Activated CD4-positive, alpha-beta T cell treated with anti-CD3 and anti-CD28 coated beads for 4 hours (primary cell): ENCODE measurements at places on chromosomes 2 and 18.

GRCh38 chr2:86072271-86072858, 33.3 kb downstream of the POLR1A start:
- DNase-seq = no peak

- no peak for DNase-seq
These were observed 209.5 kb downstream of the UBE2E3 start for GRCh38 chr2:181189951-181190350.

DNA sequence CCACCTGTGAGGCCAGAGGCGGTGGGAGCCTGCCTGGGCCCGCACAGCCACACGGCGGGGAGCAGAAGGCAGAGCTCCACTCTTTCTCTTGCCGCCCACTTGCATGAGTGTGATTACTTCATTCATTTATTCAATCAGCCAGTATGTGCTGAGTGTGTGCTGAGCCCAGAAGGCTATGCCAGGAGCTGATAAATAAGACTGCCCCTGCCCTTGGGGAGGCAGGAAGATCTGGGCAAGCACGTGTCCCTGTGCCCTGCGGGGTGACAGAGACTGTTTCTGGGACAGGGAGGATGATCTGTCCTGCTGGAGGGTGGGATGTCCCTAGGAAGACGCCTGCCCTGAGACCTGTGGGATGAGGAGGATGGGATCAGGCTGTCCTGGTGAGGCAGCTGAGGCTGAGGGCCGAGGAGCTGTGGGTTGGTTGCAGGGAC, 250.8 kb downstream of the DYSF start:
- no peak for DNase-seq

- DNase-seq = no peak
These were observed 46.8 kb upstream of the SMIM21 start for GRCh38 chr18:75474332-75474731.

DNA sequence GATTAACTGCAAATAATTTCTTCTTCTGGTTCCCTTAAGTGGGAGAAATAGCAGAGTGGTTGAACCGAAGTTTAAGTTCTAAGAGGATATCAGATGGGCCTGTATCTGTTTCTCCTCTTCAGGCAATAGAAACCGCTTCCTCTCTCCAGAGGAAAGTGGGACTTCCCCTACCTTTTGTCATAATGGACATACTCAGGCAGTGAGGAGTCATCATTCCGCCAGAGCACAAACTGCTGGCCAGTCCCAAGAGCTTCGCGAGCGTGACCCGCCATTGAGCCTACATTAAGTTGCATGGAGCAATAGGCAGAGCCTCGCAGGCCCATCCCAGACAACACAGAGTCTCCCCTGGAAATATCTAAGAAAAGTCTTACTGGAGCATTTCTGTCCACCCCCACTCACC, 158.9 kb downstream of the LDLRAD4 start:
- DNase-seq = no peak

DNA sequence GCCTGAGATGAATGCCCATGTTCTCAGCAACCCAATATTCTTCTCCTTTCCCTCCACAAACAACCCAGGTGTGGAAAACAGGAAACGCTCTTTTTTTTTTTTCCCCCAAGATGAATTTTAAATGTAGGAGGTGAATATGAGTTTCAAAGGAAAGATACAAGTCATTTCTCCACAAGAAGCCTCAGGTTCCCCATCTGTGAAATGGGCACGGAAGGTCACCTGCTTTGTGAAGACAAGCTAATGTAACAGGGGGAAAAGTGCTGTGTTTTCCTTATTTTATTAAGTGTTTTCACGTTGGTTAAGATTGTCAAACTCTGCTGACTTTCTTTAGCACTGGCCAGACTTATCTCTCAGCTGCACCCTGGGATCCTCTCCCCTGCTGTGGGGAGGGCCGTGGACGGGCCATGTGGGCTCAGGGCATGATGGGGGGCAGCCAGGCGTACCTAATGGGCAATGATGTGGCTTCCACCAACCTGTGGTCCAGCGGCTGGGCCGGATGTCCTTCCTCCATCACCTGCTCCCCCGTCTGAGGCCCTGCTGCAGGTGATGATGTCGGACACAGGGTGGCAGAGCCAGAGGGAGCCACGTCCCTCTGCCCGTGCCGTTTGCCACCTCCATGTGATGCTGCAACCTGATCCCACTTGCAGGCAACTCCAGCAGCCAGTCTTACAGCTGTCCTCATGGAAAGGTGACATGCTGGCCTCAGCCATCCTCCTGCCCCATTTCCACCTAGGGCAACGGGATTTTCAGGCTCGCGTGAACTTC, 130.0 kb upstream of the PXDN start:
- no peak for DNase-seq

- no peak for DNase-seq
These were observed 1553.0 kb upstream of the PIK3C3 start for GRCh38 chr18:40402052-40402451.

GRCh38 chr18:46313521-46313920, 209.3 kb downstream of the HAUS1 start:
- DNase-seq = no peak

GRCh38 chr2:177783091-177783490, 289.5 kb downstream of the PDE11A start:
- DNase-seq = no peak

DNA sequence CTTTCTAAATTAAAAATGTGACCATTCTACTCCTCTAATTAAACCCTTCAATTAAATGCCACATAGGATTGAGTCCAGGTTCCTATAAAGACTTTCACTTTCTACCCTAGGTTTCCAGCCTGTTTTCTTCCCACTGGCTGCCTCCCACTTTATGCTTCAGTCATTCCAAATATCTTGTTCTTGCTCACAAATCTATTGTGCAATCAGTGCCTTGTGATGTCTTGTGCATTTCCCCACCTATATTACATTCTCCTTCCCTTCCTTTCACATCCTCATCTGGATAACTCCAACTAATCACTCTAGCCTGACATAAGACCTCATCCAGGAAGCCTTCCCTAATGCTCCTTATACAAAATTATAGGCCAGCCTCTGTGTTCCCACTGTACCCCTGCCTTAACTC, 281.7 kb upstream of the LRATD1 start:
- no peak for DNase-seq

DNA sequence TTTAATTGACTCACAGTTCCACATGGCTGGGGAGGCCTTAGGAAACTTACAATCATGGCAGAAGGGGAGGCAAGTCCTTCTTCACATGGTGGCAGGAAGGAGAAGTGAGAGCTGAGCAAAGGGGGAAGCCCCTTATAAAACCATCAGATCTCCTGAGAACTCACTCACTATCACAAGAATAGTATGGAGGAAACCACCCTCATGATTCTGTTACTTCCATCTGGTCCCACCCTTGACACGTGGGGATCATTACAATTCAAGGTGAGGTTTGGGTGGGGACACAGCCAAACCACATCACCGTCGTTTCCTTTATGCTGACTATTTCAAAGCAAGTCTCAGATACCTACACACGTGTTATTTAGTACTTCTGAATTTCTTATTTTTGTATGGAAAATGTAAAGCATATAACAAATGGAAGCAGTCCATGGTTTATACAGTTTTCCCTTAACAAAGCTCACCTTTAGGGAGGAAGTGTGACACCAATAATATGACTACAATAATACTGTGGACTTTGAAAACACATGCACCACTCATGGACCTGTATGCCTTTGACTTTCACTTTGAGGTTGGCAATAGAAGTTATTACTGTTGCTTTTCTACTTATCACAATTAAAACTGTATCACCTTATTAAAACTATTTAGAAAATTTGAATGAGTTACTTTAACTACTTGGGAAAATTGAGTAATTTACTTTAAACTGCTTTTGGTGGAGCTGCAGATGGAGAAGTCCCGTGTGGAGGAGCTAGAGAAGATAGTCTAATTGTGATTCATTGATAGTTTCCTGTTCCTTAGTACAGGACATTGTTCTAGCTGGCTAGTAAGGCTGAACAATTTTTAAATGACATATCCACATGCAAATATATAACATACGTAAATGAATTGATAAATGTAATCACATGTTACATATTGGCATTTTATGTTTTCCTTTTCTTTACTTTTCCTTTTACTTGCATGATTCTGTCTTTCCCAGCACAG, 37.3 kb downstream of the MTCL1 start:
- DNase-seq = no peak

DNA sequence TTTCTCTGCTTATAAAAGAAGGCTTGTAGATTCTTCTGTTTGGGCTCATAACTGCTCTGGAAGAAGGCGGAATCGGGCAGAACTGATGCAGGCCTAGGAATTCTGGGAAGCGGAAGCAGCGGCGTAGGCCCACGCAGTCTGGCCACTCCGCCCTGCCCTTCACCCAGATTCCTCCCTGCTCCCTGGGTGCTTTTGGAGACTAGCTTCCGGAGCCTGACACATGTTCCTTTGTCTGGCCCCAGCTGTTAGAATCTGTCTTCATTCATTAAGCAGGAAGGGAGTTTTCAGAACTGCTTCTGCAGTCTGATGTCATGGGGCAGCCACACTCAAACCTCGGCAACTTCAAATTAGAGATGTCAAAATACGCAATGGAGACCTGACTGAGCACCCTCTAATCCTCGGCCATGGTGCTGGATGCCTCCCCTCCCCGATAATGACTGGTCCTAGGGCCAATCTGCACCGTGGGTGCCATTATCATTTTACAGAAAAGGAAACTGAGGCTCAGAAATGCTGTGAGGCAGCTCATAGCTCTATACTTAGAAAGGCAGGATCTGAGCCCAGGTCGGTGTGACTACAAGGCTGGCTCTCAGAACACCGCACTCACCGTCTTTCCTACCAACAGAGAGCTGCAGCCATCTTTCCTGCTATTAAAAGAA, 275.7 kb downstream of the MYCN start:
- no peak for DNase-seq

GRCh38 chr2:229733611-229734245, 19.4 kb upstream of the DNER start:
- DNase-seq = no peak

DNA sequence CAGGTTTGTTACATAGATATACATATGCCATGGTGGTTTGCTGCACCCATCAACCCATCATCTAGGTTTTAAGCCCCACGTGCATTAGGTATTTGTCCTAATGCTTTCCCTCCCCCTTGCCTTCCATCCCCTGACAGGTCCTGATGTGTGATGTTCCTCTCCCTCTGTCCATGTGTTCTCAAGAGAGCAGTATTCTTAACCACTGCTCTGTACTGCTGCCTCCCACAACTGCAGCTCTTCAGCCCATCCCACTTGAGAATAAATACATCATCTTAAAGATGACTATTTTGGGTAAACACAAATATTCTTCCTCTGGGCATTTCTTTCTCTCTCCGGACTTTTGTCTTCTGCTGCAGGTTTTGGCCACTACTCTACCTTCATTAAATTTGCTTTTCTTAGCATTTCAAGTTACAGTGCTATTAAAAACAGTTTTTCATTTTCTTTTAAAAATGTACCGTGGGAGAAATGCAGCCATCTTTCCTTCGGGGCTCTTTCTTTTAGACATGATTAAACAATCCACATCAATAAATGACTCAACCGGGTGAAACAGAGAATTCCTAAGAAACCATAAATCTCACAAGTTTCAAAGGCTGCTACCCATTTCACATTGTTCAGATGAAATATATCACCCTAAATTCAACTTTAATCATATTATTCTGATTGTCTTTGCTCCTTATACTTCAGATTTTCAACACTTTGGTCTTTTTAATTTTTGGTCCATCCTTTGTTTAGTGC, 323.4 kb downstream of the GALNT13 start:
- DNase-seq = no peak

- no peak for DNase-seq
These were observed 39.3 kb upstream of the CDH7 start for GRCh38 chr18:65711493-65711892.

- DNase-seq = no peak
These were observed 132.8 kb upstream of the DOK6 start for GRCh38 chr18:69267895-69268294.

DNA sequence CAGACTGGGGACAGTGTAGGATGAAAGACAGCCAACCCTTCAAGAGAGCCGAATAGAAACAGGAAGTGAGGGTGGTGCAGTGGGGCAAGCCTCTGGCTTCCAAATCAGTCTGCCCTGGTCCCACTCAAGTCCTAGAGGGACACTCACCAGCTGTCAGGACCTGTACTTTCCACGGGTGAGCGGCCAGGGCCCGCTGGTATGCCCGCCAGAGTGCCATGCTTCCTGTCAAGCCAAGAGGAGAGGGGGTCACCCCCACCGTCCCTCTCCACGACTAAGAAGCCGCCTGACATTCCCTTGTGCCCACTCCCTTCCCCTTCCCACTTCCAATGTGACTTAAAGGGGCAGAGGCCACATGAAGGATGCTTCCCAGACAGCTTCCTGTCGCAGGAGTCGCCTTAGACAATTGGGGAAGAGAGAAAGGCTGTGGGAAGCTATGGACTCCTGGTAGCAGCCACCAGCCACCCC, 564 bp downstream of the MPV17 start:
- DNase-seq = no peak

- DNase-seq = no peak
These were observed 51.0 kb downstream of the ACTR3 start for GRCh38 chr2:113940891-113941290.

GRCh38 chr2:126766969-126767296, 111.0 kb downstream of the GYPC start:
- no peak for DNase-seq

DNA sequence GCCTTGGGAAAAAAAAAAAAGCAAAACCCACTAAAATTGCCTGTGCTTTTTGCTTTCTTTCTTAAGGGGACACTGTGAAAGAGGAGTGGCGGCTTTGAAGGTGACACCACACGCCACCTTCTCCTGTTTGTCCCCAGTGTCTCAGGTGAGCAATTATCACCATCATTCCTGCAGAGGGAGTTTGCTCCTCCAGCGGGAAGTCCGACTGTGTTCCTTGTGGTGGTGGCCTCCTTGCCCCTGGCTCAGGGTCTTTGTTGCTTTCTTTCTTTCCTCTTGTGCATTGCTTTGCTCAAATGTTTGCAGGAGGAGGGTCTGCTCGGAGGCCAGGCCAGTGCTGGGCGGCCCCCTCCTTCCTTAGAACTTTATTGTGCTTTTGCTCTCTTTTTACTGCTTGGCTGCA, 164.3 kb upstream of the CXCR4 start:
- no peak for DNase-seq

DNA sequence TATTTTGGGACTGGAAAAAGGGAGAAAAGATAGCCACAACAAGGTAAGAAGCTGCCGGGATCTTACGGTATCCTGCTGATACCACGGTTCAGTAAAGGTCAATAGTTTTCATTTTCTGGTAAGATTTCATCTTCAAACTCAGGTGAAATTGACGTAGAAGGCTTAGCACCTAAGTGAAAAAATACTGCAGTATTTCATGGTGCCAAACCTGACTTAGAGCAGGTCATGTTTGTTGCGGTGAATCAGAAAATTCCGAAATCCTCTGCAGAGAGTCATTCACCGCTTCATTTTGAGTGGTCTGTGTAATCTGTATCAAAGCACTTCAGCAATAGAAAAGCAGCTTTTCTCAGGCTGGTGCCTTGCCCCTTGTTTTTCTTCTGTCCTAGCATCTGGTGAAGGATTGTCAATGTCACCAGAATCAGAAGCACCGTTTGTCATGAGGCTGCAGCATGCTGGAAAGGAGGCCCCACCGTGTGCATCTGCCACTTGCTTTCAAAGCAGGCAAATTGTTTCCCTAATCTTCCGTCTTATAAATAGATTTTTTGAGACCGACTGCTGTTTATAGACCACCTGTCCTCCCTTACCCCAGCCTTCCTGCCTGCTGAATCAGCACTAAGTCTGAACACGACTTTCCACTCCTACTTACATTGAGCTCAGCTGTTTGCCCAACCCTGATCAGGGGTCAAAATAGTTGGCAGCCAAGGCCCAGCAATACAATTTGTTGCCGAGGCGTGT, 156.3 kb downstream of the EML6 start:
- no peak for DNase-seq
